ENCODE measurements at places on chromosomes 7 and 10. TPM values are rescaled to one million over a fixed set of nuclear protein-coding genes. Genes with fewer than 3 reads are reported as not detected.

DNA sequence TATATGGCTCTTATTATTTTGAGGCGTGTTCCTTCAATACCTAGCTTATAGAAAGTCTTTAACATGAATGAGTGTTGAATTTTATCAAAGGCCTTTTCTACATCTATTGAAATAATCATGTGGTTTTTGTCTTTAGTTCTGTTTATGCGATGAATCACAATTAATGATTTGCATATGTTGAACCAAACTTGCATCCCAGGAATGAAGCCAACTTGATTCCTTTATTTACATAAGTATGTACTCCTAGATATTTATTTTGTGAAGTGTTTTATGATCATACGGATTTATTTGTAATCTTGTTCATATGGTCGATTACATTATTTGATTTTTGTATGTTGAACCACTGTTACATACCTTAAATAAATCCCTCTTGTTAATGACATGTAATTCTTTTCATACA lies 244.3 kb upstream of the KCND2 start:
- no peak for DNase-seq

DNA sequence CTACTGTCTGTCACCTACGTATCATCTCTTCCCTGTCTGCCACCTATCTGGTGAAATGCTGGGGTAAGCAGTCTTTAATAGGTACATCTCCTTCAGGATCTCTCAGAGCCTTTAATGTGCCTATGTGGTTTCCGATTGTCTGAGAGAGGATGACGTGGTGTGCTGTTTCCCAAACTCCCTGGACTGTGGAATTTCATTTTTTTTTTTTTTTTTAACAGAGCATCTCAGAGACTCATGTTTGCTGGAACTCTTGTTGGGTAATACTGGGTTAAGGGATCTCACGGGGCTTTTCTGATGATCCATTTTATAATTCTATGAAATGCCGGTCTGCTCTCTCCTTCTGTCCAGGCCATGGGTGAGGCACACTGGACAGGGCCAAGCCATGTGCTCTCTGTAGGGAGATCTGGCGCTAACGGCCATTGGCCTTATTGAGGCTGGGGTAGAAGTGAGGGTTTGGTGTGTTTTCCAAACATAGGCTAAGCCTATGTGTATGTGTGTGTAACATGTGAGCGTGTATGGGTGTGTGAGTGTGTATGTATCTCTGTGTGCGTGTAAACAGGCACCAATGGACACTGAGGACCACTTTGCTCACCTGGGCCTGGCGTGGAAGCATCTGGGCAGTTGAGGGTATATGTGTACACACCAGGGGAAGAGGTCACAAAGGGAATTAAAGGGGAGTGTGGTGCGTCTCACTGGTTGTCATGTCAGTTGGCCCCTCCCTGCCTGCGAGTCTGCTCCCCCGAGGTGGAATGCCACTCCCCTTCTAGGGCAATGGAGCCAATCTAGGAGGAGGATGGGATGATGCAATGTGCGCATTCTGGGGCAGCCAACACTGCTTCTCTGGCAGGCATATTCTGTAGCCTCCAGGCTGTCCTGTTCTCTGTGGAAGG lies 7.8 kb downstream of the ADRA2A start:
- DNase-seq = no peak

DNA sequence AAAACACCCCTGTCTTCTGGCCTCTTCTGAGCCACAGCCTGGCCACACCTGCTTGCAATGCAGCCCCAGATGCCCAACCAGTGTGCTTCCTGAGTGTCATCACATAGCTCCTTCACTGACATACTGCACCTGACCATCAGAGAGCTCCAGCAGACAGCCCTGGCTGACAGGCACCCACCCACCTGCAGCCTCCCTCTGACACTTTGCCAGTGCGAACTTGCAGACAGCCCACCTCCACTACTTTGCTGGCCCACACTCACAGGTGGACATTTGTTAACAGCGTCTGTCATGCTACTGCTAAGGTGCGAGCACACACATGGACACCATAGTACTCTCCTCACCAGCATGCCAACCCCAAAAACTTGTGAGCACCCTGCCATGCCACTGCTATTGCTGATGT lies 740.1 kb downstream of the DNAJB9 start:
- DNase-seq = no peak

DNA sequence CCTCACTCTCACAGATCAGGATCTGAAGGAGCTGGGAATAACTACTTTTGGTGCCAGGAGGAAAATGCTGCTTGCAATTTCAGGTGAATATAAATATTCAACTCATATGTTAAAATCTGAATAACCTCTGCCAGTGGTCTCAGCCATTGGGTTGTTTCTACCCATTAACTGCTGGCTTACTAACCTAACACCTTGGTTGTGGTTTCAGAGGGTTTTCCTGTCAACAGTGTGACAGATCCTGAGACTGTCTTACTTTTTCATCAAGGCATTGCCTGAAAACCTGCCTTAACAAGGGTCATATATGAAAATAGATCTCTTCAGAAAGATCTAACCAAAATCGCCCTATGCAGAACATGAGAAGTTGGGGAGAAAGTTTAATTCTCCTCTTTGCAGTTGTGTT lies 307.7 kb downstream of the BICC1 start:
- DNase-seq = no peak

GRCh38 chr7:15489861-15490260 lies 72.0 kb downstream of the AGMO start:
- DNase-seq = no peak

Gene GLI3
- 1.0 TPM for total RNA-seq

Gene ENTPD7
- 25.2 TPM for total RNA-seq

Gene BAG3
- total RNA-seq = 15.5 TPM
